ENCODE measurements at places on chromosomes 2 and 18.
A peak's percentile ranks its signal among the peaks of the same experiment; 100 is the strongest.

DNA sequence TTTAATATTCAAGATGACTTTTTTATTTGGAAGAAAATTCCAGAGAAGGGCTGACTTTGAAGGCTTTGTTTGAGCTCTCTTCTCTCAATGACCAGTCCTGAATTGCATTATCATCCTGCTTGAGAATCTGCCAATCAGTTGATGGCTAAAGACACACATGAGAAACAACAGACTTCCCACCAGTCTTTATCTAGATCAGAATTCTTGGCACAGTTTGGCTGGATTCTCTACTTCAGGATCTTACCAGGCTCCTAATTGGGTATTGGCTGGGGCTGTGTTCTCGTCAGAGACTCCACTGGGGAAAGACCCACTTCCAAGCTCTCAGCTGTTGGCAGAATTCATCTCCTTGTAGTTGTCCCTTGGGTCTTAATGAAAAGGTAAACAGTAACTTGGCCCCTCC lies 86.0 kb downstream of the WDSUB1 start:
- DNase-seq = no peak

GRCh38 chr18:3449512-3450011 lies 410 bp upstream of the TGIF1 start:
- no peak for DNase-seq

- no peak for DNase-seq
These were observed 40.6 kb downstream of the PDCL3 start for GRCh38 chr2:100603414-100603813.

DNA sequence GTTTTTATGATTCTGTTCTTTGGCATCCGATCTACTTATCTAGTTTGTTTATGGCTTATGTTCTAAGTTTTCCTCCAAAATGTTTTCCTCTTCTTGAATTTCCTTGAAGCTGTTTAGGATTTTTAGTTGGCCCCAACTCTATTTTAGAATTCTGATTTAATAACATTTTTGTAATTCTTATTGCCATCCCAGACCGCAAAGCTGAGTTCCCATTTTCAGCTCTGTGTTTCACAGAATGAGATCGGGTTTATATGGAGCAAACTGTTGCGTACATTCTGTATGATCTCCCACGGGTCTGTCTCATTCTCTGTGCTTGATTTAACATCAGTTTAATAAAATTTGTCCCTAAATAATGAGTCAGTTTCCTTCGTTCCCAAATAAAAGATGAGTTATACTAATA lies 59.3 kb downstream of the DPP4 start:
- no peak for DNase-seq

- DNase-seq = no peak
These were observed 18.6 kb upstream of the SKA1 start for GRCh38 chr18:50356036-50356945.

DNA sequence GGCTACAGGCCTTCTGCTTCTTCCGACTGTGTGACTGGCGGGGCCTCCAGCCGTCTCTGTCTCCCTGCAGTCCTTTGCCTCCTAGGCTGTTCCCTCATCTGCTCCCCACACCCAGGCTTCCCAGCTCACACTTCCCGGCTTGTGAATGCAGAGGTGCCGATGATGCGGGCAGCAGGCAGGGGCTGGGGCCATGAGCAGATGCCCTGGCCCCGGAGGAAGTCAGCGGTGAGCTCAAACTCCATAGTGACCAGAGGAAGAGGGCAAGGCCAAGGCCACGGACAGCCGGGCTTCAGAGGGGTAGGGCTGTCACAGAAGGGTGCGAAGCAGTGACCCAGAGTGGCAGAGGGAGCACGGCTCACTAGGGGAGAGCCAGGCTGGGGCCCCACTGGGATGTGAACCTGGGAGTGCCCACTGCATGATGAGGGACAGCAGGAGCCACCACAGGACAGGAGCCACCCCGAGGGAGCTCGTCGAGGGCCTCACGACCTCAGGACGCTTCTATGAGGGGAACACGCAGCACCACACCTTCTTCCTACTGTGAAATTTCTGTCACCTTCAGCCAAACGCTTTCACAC lies 515.9 kb downstream of the EIPR1 start:
- DNase-seq = no peak

DNA sequence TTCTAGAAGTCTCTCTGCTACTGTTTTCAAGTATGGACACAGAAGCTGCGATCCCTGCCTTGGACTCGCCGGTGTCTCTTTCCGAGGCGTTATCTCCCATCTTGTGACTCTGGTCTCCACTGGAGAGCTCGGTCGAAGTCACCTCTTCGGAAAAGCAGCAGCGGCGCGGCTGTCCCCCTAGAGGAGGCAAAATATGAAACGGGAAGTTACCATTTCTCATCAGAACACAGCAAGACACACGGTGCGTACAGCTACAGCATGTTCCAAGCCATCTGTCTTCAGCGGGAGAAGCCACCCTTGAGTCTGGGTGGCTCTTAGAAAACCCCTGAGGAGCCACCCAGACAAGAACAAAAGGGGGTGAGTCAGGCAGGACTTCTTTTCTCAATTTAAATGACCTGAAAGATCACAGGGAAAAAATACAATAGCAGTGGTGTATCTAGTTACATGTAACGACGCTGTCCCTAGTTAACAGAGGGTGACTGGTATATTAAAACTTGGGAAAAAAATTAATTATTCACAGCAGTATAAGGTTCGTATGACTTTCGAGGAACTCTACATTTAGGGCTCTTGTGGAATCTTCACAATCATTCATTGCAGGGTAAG lies 114.8 kb downstream of the ZNF516 start:
- DNase-seq = no peak

DNA sequence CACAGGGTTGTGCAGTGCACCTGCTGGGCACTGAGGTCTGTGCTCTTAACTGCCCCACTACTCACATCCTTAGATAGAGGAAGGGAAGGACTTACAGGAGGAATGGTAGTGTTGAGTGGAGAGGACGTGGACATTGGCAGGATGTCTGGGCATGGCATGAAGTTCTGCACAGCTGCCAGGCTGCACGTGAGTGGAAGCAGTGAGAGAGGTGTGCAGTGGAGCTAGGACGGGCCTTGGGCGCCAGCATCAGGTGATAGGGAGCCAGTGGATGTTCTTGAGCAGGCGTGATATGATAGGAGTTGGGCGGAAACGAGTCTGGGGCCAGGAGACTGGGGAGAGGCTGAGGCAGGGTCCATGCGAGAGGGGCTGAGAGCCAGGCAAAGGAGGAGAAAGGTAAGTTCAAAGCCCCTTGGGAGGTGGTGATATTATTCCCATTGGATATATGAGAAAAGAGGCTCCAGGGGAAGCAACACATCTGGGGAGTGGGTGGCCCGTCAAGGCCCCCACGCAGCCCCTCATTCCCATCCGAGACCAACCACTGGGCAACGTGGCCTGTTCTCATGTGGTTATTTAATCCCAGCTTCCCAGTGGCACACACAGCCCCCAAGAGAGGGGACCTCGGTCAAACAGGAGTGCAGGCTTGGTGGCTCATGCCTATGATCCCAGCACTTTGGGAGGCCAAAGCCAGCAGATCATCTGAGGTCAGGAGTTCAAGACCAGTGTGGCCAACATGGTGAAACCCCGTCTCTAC lies 45.7 kb upstream of the SNED1 start:
- no peak for DNase-seq

DNA sequence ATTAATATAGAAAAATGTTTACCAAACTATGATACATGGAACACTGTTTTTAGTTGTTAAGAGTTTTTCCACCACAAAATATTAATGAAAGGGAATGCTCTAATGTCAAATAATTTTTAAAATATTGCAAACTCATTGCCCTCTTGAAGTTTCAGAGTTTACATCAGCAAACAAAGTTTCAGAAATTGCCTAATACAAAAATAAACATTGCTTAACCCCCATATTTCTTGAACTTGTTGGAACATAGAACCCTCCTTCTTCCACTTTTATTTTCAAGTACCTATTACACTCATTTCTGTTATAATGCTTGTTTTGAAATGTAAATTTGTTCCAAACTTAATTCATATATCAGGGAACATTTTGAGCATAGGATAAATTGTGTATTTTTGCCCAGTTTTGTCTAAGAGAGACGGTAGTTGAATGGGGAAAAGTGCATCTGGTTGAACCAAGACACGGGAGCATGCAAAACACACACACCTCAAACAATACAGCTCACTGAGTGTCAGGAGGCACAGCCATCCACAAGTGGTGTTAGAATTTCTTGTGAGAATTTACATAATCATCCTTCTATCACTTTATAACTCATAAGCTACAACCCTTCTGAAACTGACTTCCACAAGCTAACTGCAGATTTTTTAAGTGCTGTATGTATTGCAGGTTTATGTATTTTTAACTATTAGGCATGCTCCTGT lies 5.3 kb upstream of the MC4R start:
- DNase-seq = no peak

GRCh38 chr2:239315308-239315707 lies 85.5 kb downstream of the HDAC4 start:
- no peak for DNase-seq

DNA sequence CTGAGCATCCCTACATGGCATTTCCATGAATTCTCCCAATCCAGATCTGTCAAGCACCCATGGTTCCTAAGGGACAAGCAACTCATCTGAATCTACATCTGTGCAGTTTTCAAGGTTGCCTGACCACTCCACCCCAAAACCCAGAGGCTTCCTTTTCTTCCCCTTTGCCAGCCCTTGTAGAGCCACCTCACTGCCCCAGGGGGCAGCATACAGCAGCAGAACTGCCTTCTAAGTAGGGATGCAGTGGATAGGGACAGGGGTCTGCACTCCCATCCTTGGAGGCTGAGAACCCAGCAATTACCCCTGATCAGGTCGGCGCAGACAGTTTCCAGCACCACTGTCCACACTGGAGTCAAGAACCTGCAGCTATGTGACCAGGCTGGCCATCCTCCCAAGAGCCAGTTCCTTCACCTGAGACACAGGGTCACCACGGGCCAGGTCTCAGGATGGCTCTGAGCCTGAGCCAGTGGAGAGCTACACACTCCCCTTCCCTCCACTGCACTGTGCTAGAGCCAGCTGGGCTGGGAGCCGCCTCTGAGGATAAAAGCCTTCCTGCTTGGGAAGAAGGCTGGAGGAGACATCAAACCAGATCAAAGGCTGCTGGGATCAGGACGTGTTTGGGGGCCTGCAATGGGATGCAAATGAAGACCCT lies 283.1 kb downstream of the CELF4 start:
- DNase-seq = no peak

GRCh38 chr2:227510620-227510958 lies 38.6 kb downstream of the AGFG1 start:
- DNase-seq = no peak

GRCh38 chr2:200905618-200906296 lies 16.6 kb downstream of the NIF3L1 start:
- DNase-seq = peak; percentile 53

DNA sequence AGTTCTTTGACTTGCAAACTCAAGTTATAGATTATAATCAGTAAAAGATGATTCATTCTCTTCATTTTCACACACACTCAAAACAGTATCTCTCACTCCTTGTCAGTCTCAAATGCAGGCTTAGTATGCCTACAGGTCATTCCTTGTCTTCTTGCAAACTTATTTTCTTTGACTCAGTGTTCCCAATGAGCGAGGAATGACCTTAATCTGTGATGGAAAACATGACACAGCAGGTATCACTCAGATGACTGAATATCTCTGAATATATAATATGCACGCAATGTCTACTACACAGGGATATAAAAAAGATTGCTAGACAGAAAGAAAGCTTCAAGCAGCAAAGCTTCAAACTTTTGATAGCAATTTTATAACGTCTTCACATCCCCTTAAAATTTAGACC lies 127.8 kb upstream of the RGPD4 start:
- no peak for DNase-seq

DNA sequence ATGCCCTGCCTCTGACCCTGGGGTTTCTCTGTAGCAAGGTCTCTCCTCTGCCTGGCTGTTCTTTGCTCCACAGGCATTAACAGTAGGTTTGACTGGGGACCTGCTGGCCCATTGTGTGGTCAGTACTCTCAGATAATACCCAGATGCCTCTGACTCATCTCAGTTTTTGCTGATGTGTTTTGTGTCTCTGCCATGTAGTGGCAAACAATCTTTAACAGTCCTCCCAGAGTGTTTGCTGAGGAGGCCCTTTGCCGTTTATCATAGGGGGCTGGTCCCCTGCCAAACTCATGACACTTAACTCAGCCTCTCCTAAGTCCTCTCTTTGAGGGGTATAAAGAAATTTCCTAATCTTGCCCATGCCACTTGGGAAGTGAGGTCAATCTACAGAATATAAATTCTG lies 793.7 kb upstream of the FANCL start:
- no peak for DNase-seq

GRCh38 chr2:127093648-127094210 lies 13.2 kb downstream of the BIN1 start:
- DNase-seq = no peak

DNA sequence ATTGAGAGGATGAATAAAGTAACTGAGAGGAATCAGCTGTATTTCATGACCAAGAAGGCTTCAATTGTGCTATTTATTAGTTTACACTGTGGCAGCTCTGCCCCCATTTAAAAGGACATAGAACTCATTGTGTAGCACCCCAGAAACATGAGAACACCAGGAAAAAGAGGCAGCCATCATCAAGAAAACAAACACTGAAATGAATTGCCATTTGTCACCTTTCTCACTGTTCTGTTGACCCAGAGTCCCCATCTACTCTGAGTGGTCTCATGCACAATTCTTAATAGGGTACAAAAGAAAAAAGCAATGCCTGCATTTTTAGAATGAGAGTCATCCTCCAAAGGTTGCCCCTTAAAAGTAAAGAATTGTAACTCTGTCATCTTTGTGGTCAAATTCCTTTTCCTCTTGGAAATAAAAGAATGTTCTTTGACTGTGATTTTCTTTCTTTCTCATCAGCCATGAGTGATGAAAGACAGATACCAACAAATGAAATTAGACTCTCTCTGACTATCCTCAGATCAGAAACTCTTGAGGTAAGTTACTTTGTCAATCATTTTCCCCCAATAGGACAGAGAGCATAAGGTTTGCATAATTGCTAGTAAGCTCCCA lies 1941.9 kb upstream of the PIK3C3 start:
- DNase-seq = no peak

GRCh38 chr2:76958749-76959148 lies 563.4 kb downstream of the LRRTM4 start:
- DNase-seq = no peak

DNA sequence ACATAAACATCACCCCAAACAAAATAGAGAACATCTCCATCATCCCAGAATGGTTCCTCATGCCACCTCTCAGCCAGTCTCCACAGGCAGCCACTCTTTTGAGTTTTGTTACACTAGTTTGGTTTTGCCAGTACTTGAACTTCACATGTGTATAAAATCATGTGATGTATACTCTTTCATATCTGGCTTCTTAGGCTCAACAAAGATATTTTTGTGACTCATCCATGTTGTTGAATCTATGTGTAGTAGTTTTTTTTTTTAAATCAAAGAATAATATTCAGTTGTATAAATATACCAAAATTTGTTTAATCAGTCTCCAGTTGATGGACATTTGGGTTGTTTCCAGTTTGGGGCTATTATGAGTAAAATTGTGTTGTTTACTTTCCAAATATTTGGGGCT lies 75.9 kb downstream of the PMS1 start:
- DNase-seq = no peak

DNA sequence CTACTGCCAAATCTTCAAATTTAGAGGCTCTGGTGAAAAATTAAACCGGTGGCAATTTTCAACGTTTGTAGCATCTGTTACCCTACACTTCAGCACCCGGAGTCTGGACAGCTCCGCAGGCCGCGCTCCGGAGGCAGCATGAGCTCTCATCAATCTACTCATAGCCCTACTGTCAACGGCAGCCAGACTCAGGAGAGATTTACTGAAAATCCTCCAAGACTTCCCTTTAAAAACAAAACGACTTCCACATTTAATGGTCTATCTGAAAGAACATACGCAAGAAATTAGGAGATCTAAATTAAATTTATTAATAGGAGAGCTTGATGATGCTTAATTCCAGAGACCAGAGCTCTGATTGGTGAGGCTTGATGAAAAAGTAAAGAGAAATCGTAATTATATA lies 970 bp upstream of the ADCYAP1 start:
- DNase-seq = no peak

- no peak for DNase-seq
These were observed 15.8 kb downstream of the DAPL1 start for GRCh38 chr2:158810731-158811460.
